Mesenteric fat pad (tissue), 1 donor: ENCODE measurements at places on chromosomes 2 and 18. TPM values are rescaled to one million over a fixed set of nuclear protein-coding genes. Genes with fewer than 3 reads are reported as not detected.

- no peak for DNase-seq
Observed at GRCh38 chr2:126049461-126049860, 606.5 kb upstream of the GYPC start.

- peak; percentile 90 for DNase-seq
Observed at GRCh38 chr2:24365051-24365450, 4.7 kb upstream of the ITSN2 start.

- DNase-seq = no peak
Observed at GRCh38 chr2:166127217-166128155, at the start of gene SCN1A. SCN1A (minus strand) TSS chr2:166128020; CDS start chr2:166073621, 54,399 bp downstream.

DNA sequence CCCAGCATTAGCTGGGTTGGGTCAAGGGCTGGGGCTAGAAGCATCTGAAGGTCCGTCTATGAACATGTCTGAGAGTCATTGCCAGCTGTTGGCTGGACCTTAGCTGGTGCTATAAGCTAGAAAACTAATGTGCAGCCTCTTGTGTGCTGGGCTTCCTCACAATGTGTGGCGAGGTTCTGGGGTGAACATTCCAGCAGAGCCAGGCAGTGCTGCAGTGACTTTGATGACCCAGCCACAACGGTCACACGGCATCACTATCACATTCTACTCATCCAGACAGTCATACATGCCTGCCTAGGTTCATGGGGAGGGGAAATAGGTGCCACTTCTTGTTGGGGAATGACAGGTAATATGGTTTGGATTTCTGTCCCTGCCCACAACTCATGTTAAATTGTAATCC, 260.5 kb downstream of the CYP26B1 start:
- no peak for DNase-seq

- no peak for DNase-seq
Observed at GRCh38 chr2:127080938-127081755, 25.8 kb downstream of the BIN1 start.

GRCh38 chr2:191607096-191607495, 70.8 kb upstream of the NABP1 start:
- DNase-seq = no peak

DNA sequence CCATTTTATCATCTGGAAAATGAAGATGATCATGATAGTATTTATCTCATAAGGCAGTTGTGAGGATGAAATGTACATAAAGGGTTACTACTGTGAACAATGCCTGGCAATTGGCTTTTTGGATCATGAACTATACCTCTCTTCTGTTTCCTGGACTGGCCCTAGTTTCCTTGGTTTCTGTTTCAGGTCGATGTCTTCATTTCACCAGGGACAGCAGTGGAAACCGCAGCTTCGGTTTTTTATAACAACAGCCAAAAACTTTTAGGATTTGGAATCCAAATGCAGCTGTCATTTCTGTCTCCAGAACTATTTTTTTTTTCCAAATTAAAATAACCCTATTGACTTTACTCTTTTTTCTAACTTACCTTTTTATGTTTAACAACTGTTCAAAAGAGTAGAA, 425.1 kb downstream of the RND3 start:
- no peak for DNase-seq

Gene MTERF4
- total RNA-seq = 23.6 TPM

DNA sequence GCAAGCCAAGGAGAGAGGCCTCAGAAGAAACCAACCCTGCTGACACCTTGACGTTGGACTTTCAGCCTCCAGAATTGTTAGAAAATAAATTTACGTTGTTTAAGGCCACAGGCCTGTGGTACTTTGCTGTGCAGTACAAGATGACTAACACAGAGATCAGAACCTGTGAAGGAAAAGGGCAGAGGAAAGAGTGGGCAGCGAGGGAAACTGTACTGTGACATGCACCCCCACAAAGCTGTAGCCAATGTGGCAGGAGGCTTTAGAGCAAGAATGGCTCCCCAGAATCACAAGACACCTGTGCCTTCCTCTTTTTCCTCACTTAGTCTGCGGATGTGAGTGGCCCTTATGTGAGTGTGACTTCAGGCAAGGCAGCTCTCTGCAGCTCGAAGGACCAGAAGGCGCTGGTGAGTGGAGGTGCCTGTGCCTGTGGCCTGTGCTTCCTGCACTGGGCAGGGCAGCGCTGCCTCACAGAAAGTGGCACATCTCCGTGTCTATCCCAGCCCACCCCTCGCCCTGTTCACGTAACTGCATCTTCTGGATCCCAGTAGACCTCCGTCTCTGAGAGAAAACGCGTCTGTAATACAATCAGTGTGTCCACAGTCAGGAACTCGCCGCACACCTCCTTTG, 89.5 kb downstream of the MRPS9 start:
- no peak for DNase-seq

GRCh38 chr2:220240641-220241040, 613.2 kb downstream of the SLC4A3 start:
- DNase-seq = no peak

Gene LIMS1
- 113 TPM for total RNA-seq

Gene RESP18
- total RNA-seq = not detected

- DNase-seq = no peak
Observed at GRCh38 chr2:24970483-24971285, 1.1 kb downstream of the DNAJC27 start.

Gene IFT172
- total RNA-seq = 21.4 TPM

Gene SH2D6
- total RNA-seq = not detected

DNA sequence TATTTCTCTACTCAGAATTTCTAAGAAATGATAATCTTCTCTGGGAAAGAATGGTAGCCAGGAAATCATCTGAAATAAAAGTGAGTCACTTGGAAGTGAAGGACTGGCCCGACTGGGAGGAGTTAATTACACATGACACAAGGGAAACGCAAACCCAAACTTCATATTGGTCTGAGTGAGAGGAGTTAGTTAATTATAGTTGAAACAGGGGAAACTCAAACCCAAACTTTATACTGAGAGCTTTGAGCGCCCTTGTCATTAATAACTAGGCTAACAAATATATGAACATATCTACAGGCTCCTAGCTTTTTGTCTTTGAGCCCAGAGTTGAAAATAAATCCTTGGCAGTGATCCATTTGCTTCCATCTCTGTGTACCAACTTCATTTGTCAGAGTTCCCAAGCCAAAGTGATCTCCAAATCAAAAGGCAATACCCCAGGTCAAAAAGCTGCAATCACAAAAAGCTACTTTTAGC, 187.8 kb upstream of the COL3A1 start:
- DNase-seq = no peak

- no peak for DNase-seq
Observed at GRCh38 chr18:80075940-80076339, 33.1 kb upstream of the ADNP2 start.

DNA sequence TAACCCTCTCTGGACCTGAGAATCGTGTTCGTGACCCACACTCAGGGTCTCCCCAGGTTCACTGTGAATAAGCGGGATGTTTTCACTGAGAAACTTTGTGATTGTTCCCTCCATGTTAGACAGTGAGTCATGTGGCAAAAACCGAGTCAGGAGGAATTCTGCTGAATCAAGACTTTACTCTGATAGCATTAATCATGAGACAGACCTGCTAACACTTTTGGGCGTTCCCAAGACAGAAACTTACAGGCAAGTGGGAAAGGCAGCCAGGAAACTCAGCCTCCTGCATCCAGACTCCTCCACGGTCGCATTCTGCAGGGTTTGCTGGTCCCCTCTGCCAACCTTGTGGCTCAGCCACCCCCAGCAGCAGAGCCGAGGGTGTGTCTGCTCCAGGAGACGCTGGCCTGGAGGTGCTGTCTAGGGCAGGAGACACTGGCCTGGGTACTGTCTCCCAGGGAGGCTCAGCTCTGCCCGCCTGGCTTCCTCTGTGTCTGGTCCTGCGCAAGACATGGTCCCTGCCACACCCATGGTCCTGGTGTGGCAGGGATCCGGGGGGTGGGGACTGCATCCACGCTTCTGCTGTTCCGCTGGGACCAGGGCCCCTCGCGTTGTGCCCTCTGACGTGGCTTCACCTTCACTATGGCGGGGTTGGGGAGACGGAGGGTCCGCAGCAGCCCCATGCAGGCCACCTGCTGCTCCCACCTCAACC, 177.4 kb downstream of the TWIST2 start:
- DNase-seq = no peak

- DNase-seq = peak; percentile 85
Observed at GRCh38 chr2:43068631-43069517, 157.5 kb downstream of the ZFP36L2 start.

DNA sequence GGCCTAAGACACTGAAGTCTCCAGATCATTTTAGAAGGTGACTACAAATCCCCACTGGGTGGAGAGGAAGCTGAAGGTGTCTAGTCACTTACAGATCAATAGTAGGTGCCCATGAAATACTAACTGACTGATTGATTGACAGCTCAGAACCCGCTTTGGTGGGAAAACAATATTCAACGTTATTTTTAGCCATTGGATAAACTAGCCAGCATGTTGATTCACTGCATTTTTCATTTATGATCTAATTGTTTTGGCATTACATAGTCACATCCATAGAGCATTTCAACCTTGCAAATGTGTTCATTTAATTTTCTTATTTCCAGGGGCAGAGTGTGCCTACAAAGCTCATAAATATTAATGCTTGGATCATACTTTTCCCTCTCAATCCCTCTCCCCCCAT, 162.3 kb downstream of the MREG start:
- DNase-seq = no peak

Gene SP140
- 2.6 TPM for total RNA-seq

DNA sequence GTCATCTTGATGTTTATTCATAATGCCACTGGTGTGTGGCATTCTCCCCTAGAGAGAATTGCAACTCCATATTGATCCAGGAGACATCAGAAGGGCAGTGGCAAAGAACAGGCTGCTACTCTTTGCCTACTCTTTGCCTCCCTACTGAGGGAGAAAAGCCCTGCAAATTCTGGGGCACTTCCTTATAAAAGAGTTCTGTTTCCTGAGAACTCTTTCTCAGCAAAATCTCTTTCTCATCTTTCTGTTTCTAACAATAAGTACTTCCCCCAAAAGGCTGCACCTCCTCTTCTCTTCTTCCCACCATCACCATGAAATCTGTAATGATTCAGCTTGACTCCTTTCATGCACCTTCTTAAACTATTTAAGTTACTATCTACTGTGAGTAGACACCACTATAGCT, 270.3 kb downstream of the MREG start:
- no peak for DNase-seq

DNA sequence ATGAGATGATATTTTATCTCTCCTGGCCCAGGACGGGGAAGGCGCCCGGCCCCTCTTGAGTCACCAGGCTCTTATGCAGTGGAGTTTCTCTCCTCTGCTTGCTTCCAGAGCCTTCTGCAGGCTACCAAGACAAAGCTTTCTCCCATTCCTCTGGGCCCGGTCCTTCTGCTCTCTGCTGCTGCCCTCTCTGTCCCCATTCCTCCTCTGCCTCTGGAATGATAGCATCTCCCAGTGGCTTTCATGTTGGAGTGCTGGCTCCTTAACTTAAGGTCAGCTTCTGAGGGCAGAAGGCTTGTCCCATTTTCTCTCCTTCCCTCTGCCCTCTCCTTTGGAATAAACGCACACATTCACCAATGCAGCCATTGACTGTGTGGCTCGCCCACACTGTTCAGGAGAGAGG, 86.2 kb downstream of the SDC1 start:
- DNase-seq = no peak

- no peak for DNase-seq
Observed at GRCh38 chr2:84995826-84996225, 24.9 kb downstream of the KCMF1 start.

Gene COL3A1
- 351 TPM for total RNA-seq

DNA sequence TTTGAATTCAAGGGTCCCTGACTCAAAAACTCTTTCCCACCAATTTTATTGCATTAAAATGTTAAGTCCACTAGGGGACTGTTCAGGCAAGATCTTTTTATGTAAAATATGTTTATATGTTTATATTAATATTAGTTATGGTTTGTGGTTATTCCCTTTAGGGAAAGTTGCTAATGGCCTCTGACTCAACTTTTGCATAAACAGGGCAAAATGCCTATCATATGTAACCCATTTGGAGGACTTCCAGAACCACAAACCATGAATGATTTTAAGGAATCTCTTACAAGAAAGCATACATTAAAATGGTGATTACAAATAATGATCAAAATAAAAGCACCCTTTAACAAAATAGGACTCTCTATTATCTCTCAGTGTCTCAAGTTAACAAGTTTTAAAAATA, 1484.5 kb upstream of the ZEB2 start:
- no peak for DNase-seq
